Peyer's patch (tissue), 4 donors: ENCODE measurements at places on chromosomes 13 and 19. TPM values are rescaled to one million over a fixed set of nuclear protein-coding genes. Genes with fewer than 3 reads are reported as not detected.

GRCh38 chr13:48979892-48980291 is 4.2 kb downstream of the FNDC3A start:
- DNase-seq: no peak

Gene CEACAM4
- not detected for total RNA-seq

GRCh38 chr13:37127691-37128241 is 22.3 kb upstream of the CSNK1A1L start:
- no peak for DNase-seq

- no peak for DNase-seq
Measured at GRCh38 chr13:22517544-22517943, 663.2 kb upstream of the SGCG start.

Gene UBE2L5
- not detected for total RNA-seq

DNA sequence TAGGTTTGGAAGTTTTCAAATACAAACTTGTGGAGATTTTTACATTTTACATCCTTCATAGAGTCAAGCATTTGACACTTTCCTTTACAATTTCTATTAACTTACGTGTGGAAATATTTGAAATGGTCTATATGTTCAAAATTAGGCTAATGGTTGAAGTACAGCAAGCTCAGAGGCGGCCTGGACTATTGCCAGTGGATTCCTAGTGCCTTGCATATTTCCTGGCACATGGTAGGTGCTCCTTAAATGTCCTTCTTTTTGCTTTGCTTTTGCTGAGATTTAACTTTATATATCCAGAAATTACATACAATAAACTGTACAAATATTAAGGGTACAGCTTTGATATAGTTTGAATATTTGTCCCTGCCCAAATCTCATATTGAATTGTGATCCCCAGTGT is 93.9 kb downstream of the UBL3 start:
- no peak for DNase-seq

GRCh38 chr19:48382286-48382685 is 9.1 kb downstream of the KDELR1 start:
- DNase-seq: no peak

GRCh38 chr13:20349564-20350381 is 117.7 kb upstream of the GJB6 start:
- no peak for DNase-seq

DNA sequence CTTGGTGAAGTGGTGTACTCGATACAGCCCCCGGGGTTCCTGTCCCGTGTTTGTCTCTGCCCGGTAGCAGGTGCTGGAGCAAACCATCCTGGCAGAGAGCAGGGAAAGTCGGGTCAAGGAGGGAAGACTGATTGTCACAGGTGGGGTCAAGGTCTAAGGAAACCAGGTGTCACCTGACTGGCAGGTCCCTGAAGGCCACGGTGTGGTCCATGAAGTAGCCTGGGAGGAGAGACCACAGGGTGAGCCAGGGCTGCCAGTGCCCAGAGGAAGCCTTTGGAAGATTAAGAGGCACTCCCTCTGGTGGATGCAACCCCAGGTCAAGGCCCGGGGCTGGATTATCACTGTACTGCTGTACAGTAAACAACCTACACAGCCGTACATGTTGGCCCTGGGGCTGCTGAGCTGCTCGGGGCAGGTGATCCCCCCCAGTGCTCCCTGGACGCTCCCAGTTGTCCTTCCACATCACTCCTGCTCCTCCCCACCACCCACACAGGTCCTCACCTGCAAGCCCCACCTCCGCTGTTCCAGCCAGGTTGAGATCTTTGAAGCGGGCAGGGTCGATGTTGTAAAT is 6.0 kb upstream of the CCER2 start:
- DNase-seq: no peak

- DNase-seq: peak; percentile 86
Measured at GRCh38 chr19:45558399-45558878, 26.2 kb downstream of the OPA3 start.

DNA sequence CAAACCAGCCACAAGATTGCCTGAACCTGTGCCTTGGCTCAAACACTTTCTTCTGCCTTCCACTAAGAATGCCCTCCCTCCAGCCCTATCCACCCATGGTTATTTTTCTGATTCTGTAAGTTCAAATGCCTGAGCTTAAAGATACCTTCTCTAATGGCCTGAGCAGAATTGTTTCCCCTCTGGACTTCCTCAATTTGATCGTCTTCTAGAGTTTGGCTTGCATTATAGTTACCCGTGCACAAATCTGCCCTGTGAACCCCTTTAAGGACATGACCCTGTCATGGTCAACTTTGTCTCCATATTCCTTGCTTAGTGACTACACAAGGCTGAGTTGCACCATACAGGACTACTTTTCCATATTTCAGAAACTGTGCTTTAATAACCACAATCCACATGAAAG is 481.0 kb downstream of the FOXO1 start:
- DNase-seq: no peak

DNA sequence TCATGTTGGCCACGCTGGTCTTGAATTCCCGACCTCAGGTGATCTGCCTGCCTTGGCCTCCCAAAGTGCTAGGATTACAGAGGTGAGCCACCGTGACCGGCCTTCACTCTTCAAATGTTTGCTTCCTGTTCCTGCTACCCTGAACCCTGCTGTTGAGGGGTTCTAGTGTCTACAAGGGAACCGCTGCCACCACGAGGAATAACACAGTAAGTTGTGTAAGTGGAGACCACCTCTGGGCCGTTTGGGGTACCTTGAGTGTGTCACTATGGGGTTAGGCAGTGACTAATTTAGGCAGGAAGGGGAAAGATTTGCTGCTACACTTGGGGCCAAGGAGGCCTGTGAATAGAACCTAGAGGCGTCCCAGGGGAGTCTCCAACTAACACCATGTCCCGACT is 2.2 kb upstream of the MYADM start:
- no peak for DNase-seq

GRCh38 chr13:35198613-35199200 is 256.6 kb downstream of the NBEA start:
- no peak for DNase-seq

DNA sequence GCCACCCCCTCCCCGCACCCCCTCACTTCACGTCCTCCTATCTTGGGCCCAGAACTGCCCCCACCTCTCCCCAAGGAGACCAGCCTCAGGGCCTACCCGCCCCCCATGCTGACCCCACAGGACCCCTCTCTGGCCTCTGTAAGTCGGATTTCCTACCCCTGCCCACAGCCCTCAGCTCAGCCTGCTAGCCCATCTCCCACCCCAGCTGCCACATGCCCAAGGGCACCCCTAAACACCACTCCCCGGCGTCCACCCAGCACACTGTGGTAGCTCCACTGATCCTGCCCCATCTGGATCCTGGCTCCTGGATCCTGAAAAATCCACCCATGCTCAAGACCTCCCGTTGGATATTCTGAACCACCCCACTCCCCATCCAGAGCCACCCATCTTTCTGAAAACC is 805 bp downstream of the EVI5L start:
- no peak for DNase-seq

GRCh38 chr13:106612688-106613087 is 44.8 kb upstream of the ARGLU1 start:
- peak; percentile 69 for DNase-seq

- DNase-seq: peak; percentile 50
Measured at GRCh38 chr13:110340812-110341444, 33.8 kb downstream of the COL4A2 start.

Gene SF3A2
- total RNA-seq: 133 TPM

Gene KHSRP
- 106 TPM for total RNA-seq

DNA sequence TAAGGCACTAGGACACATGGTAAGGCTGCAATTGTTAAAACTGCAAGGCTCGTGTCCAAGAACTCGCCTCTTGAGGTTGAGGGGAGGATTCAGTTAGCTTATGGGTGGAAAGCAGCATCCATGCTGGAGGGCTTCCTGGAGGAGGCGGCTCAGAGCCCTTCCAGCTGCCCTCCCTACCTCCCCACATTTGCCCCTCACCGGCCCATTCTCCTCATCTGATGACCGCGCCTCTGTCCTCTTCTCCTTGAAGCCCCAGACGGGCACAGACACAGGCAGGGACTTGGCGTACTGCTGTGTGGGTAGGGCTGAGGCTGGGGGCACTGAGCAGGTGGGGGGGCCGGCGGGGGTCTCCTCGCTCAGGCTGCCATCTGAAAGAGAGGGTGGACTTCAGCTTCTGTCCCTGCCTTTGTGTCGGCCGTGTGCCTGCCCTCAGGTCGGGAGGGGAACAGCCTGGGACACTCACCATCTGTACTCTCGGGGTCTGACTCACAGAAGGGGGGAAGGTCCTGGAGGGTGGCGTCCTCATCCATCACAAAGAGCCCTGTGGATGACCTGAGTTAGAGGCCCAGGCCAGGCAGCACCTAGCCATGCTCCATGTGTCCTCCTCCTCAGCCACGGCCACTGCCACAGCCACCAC is 4.1 kb upstream of the PNKP start:
- DNase-seq: no peak

Gene TMEM143
- total RNA-seq: 30.5 TPM

Gene TNPO2
- 101 TPM for total RNA-seq
